ENCODE measurements at places on chromosomes 3 and 15.
A peak's percentile ranks its signal among the peaks of the same experiment; 100 is the strongest.

DNA sequence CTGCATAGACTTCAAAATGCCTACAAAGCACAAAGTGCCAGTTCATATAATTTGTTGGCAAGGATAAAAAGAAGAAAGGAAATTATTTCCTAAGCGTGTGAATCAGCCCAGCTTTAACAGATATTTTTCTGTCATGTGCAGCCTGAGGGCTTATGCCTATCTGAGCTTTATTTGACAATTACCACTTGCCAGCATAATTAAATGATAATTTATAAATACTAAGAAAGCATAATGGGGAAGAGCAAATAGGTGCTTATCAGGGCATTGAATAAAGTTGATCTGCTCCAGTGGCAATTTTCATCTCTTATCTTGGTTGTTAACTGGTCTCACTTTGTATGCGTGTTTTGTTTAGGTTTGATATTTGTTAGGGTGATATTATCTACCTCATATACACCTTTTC is 313.4 kb upstream of the DNAJC19 start:
- DNase-seq, result no peak

DNA sequence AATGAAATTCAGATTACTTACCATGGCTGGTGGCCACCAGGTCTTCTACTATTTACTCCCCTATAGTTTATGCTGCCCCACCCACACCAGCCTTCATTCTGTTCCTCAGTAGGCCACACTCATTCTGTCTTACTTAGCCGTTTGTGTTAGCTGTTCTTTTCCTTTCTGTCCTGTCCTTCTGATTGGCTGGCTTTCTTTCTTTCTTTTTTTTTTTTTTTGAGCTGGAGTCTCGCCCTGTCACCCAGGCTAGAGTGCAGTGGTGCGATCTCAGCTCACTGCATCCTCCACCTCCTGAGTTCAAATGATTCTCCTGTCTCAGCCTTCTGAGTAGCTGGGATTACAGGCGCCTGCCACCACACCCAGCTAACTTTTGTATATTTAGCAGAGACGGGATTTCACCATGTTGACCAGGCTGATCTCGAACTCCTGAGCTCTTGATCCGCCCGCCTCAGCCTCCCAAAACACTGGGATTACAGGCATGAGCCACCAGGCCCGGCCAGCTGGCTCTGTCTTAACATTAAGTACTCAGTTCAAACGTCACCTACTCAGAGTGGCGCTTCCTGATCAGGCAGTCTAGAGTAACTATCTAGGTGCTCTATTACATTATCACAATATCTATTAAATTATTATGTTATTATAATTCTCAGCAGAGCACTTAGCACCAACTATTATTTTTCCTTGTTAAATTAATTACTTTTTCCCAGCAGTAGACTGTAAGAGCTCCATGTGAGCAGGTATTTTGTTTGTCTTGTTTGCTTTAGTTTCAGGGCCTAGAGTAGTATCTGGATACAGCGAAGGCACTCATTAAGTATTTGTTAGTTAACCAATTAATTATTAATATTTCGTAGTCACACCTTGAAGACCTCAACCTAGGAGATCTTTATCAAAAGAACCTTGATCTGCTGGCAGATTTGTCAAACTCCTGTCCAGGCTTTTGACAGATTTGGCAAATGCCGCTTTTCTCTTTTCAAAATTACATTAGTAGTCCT is 6.4 kb downstream of the CMSS1 start:
- peak; percentile 96 for DNase-seq

DNA sequence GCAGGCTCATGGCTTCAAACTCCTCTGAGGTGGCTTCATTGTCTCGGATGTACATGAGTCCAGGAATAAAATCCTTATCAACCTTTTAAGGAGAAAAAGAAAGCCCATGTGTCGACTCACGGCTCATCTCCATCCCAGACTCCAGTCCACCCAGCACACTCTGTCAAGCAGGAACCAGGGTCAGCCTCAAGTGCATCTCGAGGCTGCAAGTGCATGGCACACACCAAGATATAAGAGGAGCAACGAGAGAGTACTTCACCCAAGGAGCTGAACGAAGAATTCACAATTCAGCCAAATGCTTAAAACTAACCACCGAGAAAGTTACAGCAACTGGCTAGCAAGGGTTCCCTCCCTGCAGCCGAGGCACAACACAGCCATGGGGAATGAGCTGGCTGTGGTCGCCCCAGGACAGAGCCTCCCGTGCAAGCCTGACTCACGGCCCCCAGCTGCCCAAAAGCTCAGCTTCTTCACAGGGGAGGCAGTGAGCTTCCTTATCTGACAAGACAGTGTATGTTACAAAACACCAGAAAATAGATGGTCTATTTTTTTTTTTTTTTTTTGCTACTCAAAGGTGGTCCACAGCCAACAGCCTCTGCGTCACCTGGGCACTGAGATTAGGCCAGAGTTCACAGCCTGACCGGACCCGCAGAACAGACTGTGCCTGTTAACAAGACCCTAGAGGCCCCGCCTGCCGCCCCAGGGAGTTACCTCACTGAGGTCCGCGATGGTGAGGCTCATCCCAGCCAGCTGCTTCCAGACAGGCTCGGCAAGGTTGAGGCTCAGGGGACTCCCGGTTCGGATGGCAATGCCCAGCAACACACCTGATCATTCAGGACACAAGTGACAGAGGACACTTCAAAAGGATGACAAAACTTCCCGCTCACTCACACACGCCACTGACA is 15.9 kb upstream of the OCA2 start:
- DNase-seq, result no peak

- DNase-seq, result no peak
Observed at GRCh38 chr15:64022571-64022970, 23.7 kb downstream of the DAPK2 start.

Data from NCI-H82 (cell line).